ENCODE measurements at places on chromosomes 11 and 22.

DNA sequence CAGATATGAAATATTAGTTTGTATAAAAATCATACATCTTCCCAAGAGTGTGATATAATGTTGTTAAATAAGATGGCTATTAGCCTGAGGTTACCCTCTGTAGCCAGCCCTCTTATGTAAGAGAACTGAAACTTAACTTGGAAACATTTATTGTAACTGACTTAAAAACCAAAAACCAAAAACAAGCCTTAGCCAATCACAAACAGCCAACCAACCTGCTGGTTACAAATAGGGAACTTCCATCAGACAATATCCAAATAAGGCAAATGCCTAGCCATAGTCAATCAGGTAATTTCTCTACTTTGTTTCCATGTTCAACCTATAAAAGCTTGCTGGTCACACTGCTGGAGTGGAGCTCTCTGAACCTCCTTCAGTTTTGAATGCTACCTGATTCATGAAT, 14.1 kb downstream of the KBTBD3 start:
- DNase-seq, result no peak

GRCh38 chr22:31496735-31497146, 405 bp downstream of the SFI1 start:
- no peak for DNase-seq

GRCh38 chr11:103812680-103813079, 223.8 kb upstream of the DDI1 start:
- no peak for DNase-seq

- DNase-seq, result peak; percentile 78
Observed at GRCh38 chr11:79461144-79461543, 20.3 kb upstream of the TENM4 start.

DNA sequence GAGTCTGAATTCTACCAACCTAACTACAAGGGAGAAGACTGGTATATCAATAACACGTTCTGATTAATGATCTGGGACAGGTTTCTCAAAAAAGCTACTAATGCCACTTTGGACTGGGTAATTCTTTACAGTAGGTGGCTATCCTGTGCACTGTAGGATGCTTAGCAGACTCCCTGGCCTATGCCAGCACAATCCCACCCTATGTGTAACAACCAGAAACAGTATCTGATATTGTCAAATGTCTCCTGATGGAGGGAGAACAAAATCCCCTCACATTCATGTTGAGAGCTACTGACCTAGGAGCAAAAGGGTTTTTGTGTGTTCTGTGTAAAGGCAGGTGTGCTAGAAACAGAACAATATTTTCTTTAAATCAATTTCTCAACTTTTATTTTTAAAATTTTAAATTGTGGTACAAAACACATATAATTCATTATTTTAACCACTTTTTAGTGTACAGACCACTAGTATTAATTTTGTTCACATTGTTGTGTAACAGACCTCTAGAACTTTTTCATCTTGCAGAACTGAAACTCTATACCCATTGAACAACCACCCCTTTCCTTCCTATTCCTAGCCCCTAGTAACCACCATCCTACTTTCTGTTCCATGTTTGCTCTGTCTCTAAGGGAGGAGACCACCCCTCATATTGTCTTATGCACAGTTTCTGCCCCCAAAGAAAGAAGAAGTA, 2.1 kb upstream of the MS4A6A start:
- no peak for DNase-seq

GRCh38 chr11:33040033-33040861, 875 bp downstream of the TCP11L1 start:
- no peak for DNase-seq

GRCh38 chr11:118311518-118311917, 7.0 kb downstream of the CD3E start:
- DNase-seq, result no peak

GRCh38 chr11:88480223-88480622, 142.7 kb upstream of the CTSC start:
- no peak for DNase-seq

DNA sequence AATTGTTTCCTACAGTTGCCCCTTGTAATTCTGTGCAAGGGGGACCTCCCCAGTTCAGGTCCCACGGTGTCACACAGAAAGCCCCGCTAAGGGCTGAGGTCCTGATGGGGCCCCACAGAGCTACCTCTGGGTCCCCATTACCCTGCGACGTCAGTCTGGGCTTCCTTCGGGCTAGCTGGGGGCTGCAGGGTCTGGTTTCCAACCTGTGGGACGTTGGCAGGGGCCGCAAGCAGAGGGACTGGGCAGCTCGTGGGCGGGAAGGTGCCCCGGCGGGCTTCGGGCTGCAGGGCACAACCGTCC, 698 bp downstream of the SLC37A4 start:
- DNase-seq, result no peak

DNA sequence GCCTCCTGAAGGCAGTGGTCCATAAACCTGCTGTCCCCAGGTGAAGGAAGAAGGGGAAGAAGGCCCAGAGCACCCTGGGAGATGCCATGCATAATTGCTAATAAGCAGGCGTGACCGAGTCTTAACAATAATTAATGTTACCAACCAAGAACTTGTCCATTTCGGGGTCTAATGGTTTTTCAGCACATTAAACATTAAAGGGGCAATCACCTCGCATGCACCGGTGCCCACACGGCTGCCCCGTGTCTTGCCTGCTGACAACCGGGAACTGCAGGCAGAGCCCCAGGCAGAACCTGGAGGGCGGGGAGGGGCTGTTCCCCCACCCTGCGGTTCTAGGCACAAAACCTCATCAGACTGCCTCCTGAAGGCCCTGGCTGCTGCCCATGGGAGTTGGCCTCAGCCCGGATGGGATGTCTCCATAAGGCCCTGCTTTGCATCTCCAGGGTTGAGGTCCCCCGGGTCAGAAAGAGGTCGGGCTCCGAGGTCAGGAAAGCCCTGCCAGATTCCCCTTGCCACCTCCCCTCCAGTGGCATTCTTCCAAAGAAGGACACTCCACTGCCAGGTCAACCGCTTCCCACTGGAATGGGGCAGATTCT, 169.0 kb downstream of the BUD13 start:
- no peak for DNase-seq

DNA sequence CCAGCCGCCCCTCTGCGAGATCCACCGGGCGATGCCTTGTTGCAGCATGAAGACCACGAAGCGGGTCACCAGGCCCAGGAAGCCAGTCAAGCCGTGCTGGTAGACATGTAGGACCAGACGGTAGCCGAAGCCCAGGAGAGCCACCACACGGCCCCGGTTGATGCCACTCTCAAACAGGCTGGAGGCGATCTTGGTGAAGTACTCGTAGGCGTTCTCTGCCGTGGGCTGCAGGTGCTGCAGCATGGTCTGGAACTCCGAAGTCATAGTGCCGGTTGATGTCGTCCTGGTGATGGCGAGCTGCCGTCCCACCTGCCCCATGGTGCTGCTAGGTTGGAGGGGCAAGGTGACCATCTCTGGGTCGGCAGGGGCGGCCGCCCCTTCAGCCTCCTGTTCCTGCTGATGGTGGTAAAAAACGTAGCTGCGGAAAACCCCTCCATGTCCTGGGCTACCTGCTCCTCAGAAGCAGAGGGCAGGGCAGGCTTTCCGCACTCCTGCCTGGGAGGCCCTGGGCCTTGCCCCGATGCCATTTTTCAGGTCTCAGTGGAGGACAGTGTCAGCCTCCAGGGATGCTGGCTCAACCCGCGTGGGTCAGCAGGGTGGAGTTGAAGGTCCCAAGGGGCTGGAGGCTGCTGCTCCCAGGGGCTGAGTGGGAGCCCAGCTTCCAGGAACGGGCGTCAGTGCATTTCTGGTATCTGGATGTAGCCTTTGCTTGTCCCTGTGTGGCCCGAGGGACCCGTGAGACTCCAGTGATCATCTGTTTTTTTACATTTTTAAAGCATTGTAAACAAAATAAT, 98.7 kb downstream of the ADAMTS15 start:
- no peak for DNase-seq

GRCh38 chr11:102317099-102317767, at the start of gene BIRC3:
Gene BIRC3 (plus strand): TSS chr11:102317484. CDS start chr11:102324510, 7,026 bp downstream.
- DNase-seq, result peak; percentile 93

- no peak for DNase-seq
Observed at GRCh38 chr11:36753960-36754359, 155.9 kb upstream of the RAG2 start.

GRCh38 chr11:116481126-116481675, 291.6 kb downstream of the BUD13 start:
- no peak for DNase-seq

- no peak for DNase-seq
Observed at GRCh38 chr11:44866286-44866685, 84.4 kb downstream of the TP53I11 start.

- DNase-seq, result no peak
Observed at GRCh38 chr22:39245130-39246039, 603 bp upstream of the PDGFB start.

DNA sequence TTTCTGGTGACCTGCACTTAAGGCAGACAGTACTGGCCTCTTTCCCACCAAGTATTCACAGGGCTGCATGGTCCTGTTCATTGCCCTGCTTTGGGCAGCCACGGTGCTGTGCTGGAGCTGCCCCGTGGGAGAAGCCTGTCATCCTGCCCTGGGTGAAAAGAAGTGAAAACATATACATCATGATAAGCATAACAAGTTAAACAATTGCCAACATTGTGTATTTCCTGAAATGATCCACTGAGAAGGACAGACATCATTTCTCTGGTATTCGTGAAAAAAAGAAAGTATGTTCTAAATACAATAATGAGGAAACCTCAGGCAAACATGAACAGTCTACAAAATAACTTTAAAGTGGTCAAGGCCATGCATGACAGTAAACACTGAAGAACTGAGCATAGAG, 393.1 kb downstream of the TMEM135 start:
- peak; percentile 85 for DNase-seq

GRCh38 chr11:67266449-67267187, at the start of gene GRK2:
Gene GRK2 (plus strand): TSS chr11:67266473. CDS start chr11:67266700, 227 bp downstream.
- DNase-seq, result no peak

GRCh38 chr11:19429108-19429760, 188.5 kb upstream of the E2F8 start:
- DNase-seq, result peak; percentile 64

- no peak for DNase-seq
Observed at GRCh38 chr11:128688896-128689546, 4.9 kb upstream of the FLI1 start.

GRCh38 chr11:8356721-8357504, 93.2 kb upstream of the LMO1 start:
- DNase-seq, result no peak

GRCh38 chr22:39525658-39525975, 5.3 kb downstream of the ATF4 start:
- DNase-seq, result no peak

GRCh38 chr11:44207292-44207691, 102.6 kb downstream of the ALX4 start:
- no peak for DNase-seq

GRCh38 chr22:46351131-46351735, 15.7 kb downstream of the TRMU start:
- DNase-seq, result no peak

GRCh38 chr22:41003066-41003465, 51.9 kb downstream of the RBX1 start:
- no peak for DNase-seq

- DNase-seq, result no peak
Observed at GRCh38 chr11:38100836-38101462, 1502.9 kb upstream of the RAG2 start.

- DNase-seq, result no peak
Observed at GRCh38 chr11:61913699-61914395, 3.5 kb downstream of the RAB3IL1 start.

GRCh38 chr11:75155570-75156422, 4.9 kb downstream of the SLCO2B1 start:
- DNase-seq, result no peak

DNA sequence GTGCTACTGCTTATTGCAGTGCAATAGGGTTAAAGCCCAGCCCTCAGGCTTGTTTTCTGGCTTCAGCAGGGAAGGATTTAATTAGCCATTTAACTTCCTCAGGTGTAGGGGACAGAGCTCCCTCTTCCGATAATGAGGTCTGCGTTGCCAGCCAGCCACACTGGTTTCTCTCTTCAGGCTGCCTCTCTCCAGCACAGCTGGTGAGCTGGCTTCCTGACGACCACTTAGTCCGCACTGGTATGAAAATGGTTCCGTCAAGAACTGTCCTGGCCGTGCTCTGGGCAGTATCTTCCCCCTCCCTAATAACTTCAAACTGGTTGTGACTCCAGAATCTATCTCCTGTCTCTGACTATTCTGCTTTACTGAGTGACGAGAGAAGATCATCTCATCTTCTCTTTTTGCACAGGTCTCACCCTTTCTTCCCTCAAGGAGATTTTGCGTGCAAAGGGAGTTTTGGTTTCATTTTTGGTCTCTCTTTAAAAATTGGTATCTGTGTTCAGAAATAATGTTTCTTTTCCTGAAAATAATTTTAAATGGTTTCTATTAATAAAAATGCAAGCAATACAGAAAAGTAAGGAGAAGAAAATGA, 49.2 kb downstream of the CNTN5 start:
- DNase-seq, result no peak

GRCh38 chr22:37451218-37451617, 23.9 kb upstream of the ELFN2 start:
- no peak for DNase-seq

DNA sequence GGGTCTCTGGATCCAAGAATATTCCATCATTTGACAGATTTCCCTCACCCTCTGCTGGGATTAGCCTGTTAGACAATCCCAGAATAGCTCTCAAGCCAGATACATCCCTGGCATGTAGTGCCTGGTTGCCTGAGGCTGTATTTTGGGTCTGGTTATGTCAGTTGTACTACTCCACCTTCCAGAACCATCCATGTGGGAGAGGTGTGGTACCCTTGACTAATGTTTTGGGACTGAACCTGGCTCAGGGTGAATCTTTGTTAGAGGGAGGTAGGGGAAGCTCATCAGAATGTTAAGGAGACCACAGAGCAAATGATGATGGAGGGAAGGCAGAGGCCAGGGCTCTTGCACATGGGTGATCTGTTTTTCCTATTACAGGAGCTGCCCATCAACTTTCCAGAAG, 5.2 kb downstream of the C11orf52 start:
- DNase-seq, result peak; percentile 80

- DNase-seq, result no peak
Observed at GRCh38 chr11:64252003-64252872, 908 bp downstream of the PLCB3 start.

DNA sequence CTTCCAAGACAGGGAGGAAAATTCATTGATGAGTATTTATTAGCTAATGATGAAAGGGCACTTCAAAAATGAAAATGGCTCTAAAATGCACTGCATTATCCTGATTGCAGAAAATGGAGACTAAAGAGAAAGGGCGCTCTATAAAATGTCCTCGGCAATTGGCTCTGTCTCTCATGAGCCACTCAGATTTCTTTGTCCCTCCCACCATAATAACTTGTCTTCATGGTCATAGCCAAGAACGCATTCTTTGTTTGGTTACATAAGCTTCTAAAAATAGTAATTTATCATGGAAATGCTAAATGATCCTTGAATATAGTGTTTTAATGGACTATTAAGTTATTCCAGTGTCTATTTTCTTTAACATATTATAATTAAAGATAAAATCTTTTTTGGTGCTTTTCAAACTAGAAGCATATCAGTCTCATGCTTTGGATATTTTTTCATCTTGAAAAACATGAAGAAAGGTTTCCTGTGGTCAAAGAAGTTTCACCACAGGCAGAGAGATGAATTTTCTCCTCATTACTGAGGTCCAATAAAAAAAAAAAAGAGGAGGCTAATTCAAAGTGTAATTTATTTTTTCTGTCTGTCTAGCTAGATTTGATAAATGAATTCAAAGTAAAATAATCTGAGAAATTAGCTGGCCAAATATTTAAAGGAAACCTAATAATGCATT, 238.1 kb upstream of the BLID start:
- no peak for DNase-seq
